ENCODE measurements at places on chromosomes 5 and 9. TPM values are rescaled to one million over a fixed set of nuclear protein-coding genes. Genes with fewer than 3 reads are reported as not detected.

DCP2 gene
- total RNA-seq, result 57.4 TPM

ITGA2 gene
- 11.0 TPM for total RNA-seq

MELK gene
- 0.49 TPM for total RNA-seq

DMRTA1 gene
- 0.53 TPM for total RNA-seq

IFNA16 gene
- total RNA-seq, result not detected

All from sciatic nerve (tissue), 2 donors.